ENCODE measurements at places on chromosomes 7 and 10.
A peak's percentile ranks its signal among the peaks of the same experiment; 100 is the strongest.

GRCh38 chr10:34528320-34528719 lies 286.8 kb downstream of the PARD3 start:
- DNase-seq = peak; percentile 9

GRCh38 chr10:98316170-98316569 lies 48.2 kb upstream of the LOXL4 start:
- DNase-seq = no peak

GRCh38 chr7:110909117-110909516 lies 181.8 kb upstream of the LRRN3 start:
- DNase-seq = no peak

DNA sequence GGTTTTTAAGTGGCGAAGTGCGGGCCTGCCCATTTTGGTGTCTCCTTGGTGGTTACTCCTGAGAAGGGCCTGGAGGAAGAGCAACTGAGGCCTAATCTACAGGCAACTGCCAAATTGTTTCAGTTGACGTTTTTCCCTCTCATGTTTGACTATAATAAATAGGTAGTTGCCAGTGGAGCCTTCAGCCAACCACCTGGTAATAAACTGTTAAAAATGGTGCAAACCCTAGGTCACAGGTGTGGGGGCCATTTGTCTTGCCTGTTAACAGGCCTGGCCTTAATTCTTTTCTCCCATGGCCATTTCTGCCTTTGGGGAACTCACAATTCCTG lies 3.7 kb downstream of the IKZF1 start:
- no peak for DNase-seq

DNA sequence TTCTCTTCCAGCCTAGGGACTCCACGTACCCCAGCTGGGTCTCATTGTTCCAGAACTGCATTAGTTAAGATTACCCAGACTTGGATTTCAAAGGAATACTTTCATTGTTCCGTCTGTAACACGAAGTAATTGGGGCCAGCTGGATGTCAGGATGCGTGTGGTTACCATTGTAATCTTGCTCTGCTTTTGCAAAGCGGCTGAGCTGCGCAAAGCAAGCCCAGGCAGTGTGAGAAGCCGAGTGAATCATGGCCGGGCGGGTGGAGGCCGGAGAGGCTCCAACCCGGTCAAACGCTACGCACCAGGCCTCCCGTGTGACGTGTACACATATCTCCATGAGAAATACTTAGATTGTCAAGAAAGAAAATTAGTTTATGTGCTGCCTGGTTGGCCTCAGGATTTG lies 21.0 kb downstream of the LRRC17 start:
- DNase-seq = no peak

GRCh38 chr10:132350391-132350790 lies 18.4 kb downstream of the LRRC27 start:
- DNase-seq = no peak

DNA sequence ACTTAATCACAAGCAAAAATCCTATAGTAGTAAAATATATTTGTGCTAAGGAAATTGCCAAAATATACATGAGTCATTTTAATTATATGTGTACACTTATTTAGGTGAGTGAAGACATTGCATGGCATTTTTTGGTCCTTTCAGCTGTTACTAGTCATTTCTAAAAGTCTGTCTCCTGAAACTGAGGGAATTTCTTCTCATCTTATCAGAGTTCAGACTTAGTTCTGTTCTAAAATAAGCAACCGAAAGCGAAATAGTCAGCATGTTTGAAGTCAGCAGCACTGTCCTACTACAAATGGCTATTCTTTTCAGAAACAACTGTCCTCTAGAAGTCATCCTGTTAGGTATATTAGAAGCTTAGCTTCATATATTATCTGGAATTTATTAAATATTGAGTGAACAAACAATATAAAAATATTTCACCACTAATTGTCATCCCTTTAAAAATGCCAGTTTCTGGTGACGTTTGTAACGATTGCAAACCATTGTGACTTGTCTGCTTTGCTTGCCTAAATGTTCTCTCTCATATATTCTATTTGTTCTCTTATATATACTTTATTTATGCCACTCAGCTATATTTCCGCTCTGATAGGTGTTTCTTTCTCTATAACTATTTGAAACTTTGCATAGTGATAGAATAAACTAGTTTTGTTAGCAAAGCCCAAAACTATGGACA lies 227.4 kb upstream of the KAT6B start:
- DNase-seq = no peak

- DNase-seq = no peak
These were observed 134.8 kb upstream of the KIF5B start for GRCh38 chr10:32190890-32191491.

GRCh38 chr7:55288070-55288824 lies 76.9 kb upstream of the LANCL2 start:
- no peak for DNase-seq

GRCh38 chr10:60282771-60283353 lies 106.8 kb downstream of the ANK3 start:
- DNase-seq = no peak

DNA sequence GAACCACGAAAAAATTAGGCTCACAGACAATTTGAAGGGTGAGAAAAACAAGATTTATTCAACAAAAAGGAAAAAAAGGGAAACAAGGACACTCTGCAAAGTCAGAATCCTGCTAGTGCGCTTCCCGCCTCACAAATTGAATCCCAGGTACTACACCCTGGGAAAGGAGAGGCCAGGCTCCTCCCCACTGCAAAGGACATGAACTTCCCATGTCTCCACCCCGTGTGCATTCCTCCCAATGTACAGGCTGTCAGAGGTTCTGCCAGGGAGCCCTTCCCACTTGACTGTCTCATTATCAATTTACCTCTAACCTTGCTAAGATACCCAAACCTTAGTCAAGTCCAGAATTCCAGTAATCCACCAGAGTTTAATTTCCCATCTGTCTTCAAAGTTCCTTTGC lies 70.4 kb upstream of the CDK1 start:
- DNase-seq = no peak

DNA sequence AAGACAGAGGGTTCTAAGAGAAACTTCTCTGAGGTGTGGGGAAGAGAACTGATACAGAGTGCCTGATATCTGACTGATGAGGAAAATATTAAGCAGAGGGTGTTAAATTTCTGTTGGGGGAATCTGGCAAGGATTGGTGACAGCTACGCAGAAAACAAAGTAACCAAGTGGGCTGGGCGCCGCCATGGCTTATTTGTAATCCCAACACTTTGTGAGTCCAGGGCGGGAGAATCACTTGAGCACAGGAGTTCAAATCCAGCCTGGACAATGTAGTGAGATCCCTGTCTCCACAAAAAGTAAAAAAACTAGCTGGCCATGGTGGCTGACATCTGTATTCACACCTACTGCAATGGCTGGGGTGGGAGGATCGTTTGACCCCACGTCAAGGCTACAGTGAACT lies 2.1 kb upstream of the C7orf25 start:
- DNase-seq = no peak

- DNase-seq = no peak
These were observed 57.1 kb downstream of the FIGNL1 start for GRCh38 chr7:50393076-50393475.

- DNase-seq = no peak
These were observed 190.0 kb downstream of the FAM107B start for GRCh38 chr10:14584661-14585060.

GRCh38 chr7:84939888-84940287 lies 247.0 kb downstream of the SEMA3D start:
- no peak for DNase-seq

DNA sequence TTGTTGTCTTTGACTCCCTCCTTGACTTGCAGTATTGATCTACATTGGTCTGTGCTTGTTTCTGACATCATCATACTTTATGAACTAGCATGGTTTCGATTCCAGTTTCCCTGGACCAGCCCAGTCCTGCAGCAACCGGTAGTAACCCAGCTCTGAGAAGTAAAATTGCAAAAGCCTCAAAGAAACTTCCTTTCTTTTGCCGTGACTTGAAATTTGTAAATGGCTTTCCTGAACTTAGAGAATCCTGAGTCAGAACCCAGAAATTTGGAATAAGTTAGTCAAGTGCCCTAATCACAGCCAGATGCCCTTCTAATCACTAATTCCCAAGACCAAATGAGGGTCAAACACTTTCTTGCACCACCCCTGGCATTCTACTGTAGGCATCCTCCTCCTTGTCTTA lies 15.0 kb downstream of the TAS2R60 start:
- no peak for DNase-seq

DNA sequence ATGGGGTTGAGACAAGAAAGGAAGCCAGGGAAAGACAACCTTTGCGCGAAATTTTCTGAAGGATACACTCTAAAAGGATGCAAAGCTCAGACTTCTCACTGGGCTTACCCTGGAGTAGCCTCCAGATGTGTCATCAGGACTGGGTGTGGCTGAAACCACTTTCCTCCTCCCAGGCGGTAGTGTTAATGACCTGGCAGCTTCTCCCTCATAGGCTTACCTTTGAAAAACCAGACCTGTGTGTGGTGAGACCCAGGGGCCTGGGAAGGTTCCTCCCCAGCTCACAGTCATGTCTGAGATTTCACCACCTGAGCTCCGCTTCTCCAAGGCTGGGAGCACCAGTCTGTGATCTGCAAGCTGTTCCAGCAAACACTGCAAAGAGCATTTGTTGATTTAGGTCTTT lies 93.7 kb downstream of the EPC1 start:
- no peak for DNase-seq

DNA sequence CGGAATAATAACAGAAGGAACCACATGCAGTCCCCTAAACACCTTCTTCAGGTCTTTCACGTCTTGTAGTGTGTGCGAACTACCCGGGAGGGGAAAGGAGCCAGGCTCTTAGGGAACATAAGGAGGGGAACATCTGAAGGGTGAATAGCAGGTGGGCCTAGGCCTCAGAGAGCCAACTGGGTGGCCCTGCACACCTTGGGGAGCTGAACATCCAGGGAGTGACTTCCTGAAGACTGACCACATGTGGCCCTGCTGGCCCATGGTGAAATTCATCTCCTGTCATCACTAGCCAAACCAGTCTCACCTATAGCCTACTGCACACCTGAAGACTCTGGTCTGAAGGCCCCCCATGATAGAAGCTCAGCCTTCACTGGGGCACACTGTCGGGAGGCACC lies 5.6 kb downstream of the CALML3 start:
- no peak for DNase-seq

DNA sequence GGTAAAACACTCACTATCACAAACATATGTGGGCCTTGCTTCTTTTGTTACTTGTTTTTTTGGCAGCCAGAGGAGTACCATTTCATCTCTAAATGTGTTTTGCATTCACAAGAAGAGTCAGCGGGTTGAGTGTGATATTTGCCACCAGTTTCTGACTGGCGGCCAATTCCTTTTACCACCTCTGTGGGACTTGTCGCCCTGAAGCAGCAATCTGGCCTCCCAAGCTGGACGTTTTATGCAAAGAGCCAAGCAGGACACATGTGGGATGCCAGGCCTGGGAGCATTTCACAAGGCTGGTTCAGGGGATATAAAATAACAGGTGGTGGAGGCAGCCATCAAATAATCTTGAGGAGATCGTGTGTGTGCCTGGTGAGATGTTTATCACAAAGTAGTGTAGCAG lies 61.8 kb upstream of the TRIL start:
- DNase-seq = no peak

DNA sequence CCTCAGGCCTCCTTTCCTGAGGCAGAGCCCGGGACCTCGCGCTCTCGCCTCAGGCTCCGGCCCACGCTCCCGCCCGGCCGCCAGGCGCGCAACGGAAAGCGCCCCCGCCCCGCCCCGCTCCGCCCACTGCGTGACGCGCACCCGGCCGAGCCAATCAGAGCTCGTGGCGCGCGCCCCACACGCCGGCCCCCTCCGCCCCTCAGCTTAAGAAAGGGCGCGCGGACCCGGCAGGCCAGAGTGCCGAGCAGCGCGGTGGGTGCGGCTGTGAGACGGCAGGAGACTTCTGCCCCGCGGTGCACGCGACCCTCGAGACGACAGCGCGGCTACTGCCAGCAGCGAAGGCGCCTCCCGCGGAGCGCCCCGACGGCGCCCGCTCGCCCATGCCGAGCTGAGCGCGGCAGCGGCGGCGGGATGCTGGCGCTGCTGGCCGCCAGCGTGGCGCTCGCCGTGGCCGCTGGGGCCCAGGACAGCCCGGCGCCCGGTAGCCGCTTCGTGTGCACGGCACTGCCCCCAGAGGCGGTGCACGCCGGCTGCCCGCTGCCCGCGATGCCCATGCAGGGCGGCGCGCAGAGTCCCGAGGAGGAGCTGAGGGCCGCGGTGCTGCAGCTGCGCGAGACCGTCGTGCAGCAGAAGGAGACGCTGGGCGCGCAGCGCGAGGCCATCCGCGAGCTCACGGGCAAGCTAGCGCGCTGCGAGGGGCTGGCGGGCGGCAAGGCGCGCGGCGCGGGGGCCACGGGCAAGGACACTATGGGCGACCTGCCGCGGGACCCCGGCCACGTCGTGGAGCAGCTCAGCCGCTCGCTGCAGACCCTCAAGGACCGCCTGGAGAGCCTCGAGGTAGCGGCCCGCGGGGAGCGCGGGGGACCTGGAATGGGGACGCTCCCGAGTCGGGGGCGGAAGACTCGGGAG lies at the start of gene NPTX2:
TSS of gene NPTX2 (plus strand) at position 235 of the 909 bp plus-strand sequence. CDS start at position 412, 177 bp downstream.
- DNase-seq = peak; percentile 12

DNA sequence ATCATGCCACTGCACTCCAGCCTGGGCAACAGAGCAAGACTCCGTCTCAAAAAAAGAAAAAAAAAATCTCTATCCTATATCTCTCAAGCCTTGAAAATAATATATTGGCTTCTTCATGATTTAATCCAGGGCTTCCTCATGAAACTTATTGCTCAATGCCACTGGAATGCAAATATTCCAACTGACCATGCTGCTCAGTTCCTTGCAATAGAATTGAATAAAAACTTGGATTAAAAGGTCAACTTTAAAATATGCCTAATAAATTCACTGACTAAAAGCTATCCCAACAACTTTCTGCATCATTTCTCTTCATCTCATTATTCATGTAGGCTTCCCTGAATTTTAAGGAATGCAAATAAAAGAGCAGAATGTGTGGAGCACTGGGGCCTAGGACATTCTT lies 42.1 kb upstream of the NOBOX start:
- DNase-seq = no peak

DNA sequence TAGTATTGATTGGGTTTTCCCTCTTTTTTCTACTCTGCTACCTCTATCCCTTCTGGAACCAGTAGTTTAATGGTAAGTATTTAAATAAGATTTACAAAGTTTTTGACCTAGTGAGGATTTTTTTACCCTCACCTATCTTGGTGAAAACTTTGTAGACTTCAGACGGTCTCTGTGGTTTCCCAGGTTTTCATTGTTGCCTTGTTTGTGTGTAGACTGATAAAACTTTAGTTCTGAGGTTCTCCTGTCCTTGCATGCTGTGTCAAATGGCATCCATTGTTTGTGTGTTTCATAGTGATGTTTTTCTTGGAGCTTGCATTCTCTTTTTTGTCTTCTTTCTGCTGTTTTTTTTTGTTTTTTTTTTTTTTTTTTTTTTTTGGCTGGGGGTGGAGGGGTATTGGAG lies 22.6 kb downstream of the ZNRF2 start:
- DNase-seq = no peak

- DNase-seq = peak; percentile 47
These were observed 21.6 kb upstream of the GIMAP8 start for GRCh38 chr7:150428671-150429451.

Data from NCI-H187 treated with DMSO at 0.1 percent for 48 hours (cell line).